ENCODE measurements at places on chromosomes 2 and 18.
A peak's percentile ranks its signal among the peaks of the same experiment; 100 is the strongest.

- DNase-seq, result no peak
Measured at GRCh38 chr2:108916796-108917421, 72.1 kb downstream of the EDAR start.

DNA sequence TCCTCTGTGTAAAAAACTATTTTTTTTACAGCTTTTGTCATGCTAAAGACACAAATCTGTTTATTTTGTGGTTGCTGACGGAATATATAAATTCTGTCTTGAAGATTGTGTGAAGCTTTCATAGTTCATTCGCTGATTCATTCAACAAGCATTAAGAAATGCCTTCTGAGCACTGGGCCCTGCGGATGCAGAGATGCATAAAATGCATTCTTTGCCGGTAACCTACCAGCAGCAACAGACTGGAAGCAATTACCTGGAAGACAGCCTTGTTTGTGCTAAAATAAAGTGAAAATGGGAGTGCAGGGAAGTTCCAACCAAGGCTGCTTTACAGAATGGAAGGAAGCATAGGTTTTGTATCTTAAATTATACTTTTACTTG, 119.7 kb downstream of the PMAIP1 start:
- DNase-seq, result no peak

- DNase-seq, result peak; percentile 57
Measured at GRCh38 chr2:96945014-96945413, 41.4 kb downstream of the FAM178B start.

DNA sequence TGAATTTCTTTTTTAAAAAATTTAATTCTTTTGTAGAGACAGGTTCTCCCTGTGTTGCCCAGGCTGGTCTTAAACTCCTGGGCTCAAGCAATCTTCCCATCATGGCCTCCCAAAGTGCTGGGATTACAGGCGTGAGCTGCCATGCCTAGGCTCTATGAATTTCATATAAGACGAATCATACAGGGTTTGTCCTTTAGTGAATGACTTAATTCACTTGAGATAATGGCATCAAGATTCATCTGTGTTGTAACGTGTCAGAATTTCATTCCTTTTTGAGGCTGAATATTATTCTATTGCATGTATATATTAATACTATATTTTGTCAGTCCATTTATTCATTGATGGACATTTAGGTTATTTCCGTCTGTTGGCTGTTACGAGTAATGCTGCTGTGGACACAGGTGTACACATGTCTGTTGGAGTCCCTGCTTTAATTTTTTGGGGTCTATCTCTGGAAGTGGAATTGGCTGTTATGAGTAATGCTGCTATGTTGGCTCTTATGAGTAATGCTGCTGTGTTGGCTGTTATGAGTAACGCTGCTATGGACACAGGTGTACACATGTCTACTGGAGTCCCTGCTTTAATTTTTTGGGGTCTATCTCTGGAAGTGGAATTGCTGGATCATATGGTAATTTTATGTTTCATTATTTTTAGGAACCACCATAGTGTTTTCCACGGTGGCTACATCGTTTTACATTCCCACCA, 210.6 kb downstream of the CAMKMT start:
- DNase-seq, result no peak

GRCh38 chr18:67232991-67233390, 283.5 kb downstream of the DSEL start:
- DNase-seq, result no peak

DNA sequence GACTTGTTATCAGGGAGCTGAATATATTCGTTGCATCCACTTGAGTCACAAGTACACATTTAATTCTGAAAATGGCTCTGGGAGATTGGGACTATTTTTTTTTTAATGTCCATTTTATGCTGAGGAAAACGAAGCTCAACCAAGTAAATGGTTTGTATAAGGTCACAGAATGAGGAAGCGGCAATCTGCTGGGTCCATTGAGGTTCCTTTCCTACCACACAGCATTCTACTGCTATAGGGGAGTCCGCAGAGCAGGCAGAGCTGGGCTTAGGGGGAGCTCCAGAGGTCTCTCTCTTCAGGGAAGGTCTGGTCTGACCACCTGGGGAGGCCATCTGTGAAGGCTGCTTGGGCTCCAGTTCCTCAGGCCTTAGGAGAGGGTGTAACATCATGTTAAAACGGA, 77.9 kb downstream of the MCFD2 start:
- no peak for DNase-seq

GRCh38 chr2:26349690-26350089, 3.1 kb upstream of the ADGRF3 start:
- no peak for DNase-seq

GRCh38 chr2:9535177-9535576, 20.5 kb downstream of the ADAM17 start:
- DNase-seq, result no peak

GRCh38 chr18:55504808-55505207, 83.2 kb downstream of the TCF4 start:
- DNase-seq, result no peak

DNA sequence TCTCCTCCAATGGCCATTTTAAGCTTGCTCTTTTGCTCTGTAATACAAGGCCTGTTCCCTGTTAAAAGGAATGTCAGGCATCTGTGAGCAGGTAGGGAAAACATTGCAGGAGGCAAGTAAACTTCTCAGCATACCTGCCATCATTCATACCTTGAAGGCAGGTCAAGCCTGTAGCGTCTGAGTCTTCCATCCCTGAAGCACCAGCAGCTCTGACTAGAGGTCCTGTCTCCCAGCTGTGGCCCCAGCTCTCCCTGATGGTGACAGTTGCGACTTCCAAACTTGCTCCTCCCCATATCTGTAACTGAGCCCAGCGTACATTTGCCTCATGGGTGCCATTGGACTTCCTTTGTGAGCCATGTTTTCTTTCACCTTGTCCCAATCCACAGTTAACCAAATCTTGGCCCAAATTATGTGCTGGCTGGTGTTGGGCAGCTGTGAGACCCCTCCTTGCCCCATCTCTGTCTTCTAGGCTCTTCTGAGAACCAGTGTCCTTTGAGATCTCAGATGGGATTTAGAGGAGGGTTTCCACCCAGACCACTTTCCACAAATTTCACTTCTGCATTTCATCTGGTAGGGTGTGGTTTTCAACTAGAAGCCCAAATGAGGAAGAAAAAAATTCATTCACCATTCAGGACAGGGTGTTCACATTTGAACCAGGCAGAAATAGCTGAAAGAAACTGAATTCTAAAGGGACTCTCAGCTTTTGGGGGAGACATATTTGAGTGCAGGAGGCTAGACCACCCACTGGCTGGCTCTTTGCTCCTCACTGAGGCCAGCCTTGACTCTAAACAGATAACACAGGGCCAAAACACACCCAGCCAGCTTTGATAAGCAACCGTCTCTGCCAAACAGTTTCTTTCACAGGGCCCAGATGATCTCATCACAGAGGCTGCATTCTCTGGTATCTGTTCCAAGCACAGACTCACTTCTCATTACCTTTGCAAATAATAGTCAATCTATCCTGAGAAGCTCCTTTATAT, 66.4 kb upstream of the MSH2 start:
- no peak for DNase-seq

GRCh38 chr2:53438692-53439091, 328.9 kb upstream of the CHAC2 start:
- DNase-seq, result no peak

DNA sequence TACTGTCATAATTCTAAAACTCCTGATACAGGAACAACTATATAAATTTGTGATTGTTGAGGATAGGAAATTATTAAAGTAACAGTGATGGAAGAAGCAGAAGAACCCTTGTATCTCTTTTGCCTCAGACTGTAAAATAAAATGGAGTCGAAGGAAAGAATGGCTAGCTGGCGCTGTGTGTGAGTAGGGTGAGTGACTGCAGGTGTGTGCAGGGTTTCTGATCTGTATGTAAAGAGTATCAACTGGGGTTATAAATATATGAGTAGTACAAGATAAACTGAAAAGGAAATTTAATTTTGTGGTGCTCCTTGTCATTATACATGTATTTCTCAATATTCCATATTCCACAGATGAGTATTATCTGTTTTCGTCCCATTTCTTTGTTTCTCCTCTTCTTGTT, 15.2 kb downstream of the POLI start:
- no peak for DNase-seq

DNA sequence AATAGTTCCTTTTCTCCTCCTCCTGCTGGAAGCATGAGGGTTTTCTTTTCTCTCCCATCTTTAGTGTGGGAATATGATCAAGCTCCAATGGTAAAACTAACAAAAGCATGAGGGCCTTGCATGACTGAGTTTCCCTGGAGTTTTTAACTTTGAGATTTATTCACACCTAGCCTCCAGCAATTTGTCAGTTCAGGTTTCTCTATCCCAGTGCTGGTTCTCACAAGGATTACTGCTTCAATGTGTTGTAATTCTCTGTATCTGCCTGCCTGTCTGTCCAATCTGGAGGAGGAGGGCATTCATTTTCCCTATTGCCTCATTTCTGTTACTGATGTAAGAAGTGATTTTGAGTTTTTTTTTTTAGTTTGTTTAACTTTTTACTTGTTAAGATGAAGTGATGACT, 57.6 kb upstream of the RPRM start:
- DNase-seq, result no peak

DNA sequence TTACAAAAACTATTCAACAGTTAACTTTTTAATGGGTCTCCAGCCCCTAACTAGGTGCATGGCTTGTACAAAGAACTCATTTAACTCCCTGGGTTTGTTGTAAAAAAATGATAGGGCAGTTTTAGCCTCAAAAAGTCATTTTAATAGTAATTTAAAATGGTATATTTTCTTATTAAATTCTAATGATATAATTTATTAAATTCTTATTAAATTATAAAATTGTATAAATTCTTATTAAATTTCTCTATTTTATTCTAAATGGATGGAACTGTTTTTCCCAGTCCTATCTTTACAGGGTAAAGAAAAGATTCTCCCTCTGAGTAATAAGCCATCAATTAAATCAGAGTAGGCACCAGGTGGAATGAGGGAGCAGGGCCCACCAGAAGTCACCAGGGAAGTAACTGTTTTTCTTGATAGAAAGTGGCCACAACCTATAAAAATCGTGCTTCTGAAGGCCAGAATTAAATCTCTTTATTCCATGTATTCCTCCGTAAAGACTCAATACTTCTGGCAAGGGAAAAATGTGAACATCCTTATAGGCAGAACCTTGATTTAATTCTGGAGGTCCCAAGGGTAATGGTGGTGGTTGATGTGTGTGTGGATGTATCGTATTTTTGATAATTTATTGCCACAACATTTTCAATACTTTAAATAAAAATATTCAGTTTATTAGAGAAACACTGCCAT, 814 bp downstream of the FKBP7 start:
- no peak for DNase-seq

GRCh38 chr18:38460657-38461056, 895.1 kb upstream of the CELF4 start:
- DNase-seq, result no peak

DNA sequence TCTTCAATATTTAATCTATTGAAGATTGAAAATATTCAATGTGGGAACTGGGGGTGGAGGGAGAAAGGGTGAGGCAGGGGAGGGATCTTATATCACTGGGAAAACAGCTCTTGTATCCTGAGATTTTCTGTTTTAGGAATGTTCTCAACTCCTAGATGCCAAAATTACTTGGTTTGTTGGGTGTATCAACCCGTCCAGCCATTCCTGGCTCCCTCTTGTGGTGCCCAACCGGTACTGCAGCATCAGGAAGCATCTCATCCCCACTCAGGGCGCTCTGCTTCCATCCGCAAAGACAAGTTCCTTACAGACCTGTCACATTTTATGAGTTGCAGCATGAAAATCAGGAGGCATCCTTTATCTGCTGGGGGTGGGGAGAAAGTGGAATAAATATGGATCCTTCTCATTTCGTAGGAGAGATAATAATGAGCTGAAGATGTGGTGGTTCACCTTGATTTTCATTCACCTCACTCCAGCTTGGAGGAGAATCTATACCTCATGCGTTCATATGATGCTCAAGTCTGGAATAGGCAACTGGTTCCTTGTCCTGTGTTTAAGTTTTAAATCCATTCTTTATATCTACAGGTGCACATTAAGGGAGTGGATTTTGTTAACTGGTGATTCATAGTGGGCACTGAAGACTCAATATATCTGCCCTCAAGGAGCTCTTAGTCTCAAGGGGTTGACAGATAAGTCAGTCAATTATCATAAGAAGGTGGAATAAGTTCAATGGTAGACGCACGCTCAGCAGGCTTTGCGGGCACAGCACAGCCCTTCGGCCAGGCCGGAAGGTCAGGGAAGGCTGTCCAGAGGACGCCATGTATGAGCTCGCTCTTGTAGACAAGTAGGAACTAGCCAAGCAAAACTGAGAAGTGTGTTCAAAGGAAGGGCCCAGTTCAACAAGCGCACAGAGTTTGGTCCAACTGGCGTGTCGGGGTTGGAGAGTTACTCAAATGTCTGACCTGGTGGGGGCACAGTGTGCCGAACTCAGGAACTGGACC, 127.3 kb downstream of the RNF144A start:
- DNase-seq, result no peak

- no peak for DNase-seq
Measured at GRCh38 chr2:131022731-131023130, 70.5 kb downstream of the FAM168B start.

GRCh38 chr2:109555346-109555900, 58.3 kb downstream of the SEPTIN10 start:
- no peak for DNase-seq

GRCh38 chr2:217475101-217475500, 527.7 kb downstream of the TNS1 start:
- DNase-seq, result no peak

DNA sequence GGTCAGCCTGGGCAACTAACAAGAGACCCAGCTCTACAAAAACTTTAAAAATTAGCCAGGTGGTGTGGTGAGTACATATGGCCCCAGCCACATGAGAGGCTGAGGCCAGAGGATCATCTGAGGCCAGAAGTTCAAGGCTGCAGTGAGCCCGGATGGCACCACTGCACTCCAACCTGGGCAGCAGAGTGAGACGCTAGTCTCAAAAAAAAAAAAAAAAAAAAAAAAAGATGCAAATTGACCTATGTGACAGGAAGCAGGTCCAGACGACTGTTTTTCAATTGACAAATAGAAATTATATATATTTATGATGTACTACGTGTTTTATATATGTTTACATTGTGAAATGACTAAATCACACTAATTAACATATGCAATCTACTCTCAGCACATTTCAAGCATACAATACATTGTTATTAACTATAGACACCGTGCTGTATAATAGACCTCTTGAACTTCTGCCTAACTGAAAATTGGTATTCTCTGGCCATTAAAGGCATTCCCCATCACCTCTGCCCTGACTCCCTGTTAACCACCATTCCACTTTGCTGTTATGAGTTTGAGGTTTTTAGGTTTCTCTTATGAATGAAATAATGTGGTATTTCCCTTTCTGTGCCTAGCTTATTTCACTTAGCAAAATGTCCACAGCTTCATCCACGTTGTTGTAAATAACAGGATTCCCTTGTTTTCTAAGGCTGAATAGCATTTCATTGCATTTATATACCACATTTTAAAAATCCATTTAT, 32.4 kb upstream of the MGAT4A start:
- no peak for DNase-seq

DNA sequence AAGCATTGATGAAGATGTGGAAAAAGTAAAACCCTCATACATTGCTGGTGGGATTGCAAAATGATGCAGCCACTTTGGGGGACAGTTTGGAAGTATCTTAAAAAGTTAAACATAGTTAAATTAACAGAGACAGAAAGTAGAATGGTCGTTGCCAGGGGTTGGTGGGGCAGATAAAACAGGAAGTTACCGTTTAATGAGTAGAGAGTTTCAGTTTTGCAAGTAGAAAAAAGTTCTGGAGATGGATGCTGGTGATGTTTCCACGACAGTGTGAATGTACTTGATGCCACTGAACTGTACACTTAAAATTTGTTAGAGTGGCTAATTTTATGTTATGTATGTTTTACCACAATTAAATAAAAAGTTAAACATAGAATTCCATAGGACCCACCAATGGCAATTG, 44.5 kb upstream of the EGR4 start:
- DNase-seq, result no peak

All from NCI-H510A (cell line).